NCI-H1694 treated with DMSO at 0.1 percent for 48 hours (cell line): ENCODE measurements at places on chromosomes 2 and 18.
A peak's percentile ranks its signal among the peaks of the same experiment; 100 is the strongest.

DNA sequence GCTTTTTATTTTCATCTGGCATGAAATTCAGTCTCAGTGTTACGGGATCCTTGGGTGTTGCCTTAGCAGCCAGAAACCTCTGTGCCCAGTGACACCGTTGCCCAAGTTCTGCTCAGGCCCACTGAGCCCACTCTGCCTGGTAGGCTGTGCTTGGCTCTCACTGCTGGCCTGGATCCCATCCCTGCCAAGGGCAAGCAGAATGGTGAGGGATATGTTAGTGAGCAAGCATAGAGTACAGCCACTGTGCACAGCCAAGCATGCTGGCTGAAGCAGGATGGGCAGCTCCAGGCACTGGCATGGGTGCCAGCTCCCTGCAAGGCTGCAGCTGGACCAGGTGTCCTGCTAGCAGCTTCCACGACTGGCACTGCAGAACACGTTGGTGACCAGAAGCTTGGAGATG lies 194.7 kb upstream of the TFPI start:
- DNase-seq = no peak

GRCh38 chr18:25313268-25313667 lies 38.7 kb downstream of the ZNF521 start:
- DNase-seq = no peak

DNA sequence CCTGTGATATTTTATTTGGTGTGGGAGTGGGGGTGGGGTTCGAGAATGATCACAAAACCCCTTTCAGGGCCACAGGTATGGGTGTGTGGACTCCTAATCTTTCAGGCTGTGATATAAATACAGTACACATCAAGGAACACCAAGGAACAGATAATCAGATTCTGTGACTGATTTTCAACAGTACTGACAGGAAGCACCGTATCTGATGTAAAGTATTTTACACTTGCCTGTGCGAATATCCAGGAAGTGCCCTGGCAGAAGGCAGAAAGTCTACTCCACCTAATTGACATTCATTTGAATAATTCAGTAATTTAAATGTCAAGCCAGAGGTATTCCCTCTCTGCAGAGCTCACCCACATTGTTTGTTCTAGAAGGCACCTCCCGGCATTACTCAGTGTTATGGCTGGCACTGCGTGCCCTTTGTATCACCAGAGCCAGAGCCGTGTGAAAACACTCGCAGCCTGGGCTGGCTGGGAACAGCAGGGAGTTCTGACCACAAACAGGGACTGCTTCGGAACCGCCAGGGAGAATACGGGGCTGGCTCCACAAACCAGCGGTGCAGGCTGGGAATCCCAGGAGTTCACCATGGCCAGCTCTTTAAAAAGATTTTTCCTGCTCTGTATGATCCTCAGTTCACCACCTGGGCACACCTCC lies 91.8 kb downstream of the ACVR1 start:
- no peak for DNase-seq

GRCh38 chr2:37110306-37111212 lies 26.2 kb downstream of the GPATCH11 start:
- DNase-seq = no peak

DNA sequence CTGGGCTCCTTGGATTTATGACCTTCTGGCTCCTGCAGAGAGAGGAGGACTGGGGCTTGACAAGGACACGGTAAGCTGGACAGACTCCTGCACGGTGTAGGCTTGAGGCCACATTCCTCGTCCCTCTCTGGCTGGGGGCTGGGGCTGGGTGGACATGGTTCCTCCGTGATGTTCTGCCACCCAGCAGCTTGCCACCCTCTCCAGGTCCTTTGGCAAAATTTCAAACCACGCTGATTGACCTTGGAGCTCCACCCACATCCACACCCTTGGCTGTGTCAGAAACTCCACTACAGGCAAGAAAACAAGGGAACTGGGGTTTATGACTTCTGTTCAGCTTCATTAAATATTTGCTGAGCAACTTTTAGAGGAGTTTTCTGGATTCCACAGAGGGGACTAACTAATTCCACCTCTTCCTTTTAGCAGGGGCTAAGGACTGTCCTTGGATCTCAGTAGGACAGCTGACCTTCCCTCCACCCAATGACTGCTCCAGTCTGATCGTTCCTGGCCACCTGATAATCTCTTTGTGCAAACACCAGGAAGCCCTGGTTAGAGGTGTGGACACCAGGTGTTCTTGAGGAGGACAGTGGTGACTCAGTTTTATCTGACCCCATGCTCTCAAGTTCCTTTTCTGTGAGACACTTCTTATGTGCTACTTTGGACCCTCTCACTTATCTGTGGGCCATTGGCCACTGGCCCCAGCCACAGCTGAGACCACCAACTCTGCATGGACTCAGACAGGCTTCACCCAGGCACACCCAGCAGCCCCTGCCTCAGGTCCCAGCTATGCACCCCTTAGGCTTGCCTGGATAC lies 29.3 kb downstream of the GPR55 start:
- DNase-seq = no peak

GRCh38 chr2:167406558-167406957 lies 518.3 kb downstream of the XIRP2 start:
- DNase-seq = no peak

GRCh38 chr18:2948038-2948437 lies 64.9 kb downstream of the LPIN2 start:
- DNase-seq = peak; percentile 38

GRCh38 chr2:239663364-239663924 lies 262.6 kb upstream of the HDAC4 start:
- no peak for DNase-seq

- no peak for DNase-seq
Observed at GRCh38 chr2:36172824-36173223, 182.8 kb upstream of the CRIM1 start.

DNA sequence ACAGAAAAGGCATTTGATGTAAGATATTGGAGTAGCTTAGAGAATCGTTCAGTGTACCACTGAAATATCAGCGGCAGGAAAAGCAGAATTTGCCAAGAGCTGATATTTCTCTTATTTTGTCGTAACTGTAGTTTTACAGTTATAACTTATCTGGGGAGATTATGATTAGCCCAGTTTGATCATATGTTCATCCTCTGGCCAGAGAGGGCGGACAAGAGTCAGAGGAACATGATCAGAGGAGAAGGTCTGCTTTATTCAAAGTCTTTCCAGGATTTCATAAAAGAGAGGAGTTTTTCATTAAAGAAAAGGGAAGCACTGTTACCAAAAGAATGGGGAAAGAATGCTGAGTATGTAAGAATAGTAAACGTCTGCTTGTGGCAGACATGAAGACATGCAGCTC lies 1655.6 kb downstream of the DPP10 start:
- DNase-seq = no peak

DNA sequence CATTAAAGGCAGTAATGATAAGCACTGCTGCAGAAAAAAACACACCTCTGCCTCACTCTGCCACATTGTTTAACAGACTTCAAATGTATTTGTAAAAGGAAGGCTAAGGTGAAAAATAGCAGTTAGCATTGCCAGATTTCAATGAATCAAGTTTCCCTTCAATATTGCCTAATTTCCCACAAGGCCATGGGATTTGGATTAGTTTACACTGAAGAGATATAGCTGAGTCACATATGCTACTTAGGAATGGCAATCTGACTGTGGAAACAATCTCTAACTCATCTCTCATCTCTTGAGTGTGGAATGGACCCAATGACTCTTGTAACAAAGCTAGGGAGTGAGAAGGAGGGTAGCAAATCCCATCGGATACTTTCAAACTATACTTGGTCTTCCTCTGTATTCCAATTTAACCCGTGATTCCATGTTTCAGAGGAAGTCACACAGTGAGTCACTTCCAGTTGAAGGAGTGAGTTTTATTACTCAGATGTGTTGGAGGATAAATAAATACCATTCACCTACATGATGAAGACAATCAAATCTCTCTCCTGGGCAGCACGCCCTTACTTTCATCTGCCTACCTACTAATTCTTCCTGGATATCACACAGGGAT lies 5.1 kb downstream of the B4GALT6 start:
- no peak for DNase-seq

DNA sequence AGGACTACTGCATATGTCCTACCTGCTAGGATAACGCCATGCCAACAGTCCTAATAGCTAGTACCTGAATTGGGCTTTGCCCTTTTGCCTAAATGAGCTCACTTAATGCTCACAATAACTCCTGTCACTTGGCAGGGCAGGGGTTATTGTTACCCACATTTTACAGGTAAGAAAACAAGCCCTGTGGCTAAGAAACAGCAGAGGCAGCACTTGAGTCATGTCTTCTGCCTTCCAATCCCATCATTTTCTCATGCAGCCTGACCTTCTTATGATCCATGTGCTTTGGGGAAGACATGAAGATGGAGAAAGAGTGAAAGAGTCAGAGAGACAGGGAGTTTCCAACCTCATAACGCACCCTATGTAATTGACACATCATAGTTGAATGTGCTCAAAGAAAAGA lies 33.6 kb upstream of the LPIN1 start:
- no peak for DNase-seq

- no peak for DNase-seq
Observed at GRCh38 chr2:55163941-55164390, 68.1 kb downstream of the CLHC1 start.

GRCh38 chr18:37956902-37957301 lies 391.3 kb upstream of the CELF4 start:
- no peak for DNase-seq

GRCh38 chr2:79993144-79993543 lies 311.4 kb downstream of the LRRTM1 start:
- no peak for DNase-seq

- DNase-seq = no peak
Observed at GRCh38 chr18:69840001-69840400, 107.7 kb downstream of the CD226 start.

DNA sequence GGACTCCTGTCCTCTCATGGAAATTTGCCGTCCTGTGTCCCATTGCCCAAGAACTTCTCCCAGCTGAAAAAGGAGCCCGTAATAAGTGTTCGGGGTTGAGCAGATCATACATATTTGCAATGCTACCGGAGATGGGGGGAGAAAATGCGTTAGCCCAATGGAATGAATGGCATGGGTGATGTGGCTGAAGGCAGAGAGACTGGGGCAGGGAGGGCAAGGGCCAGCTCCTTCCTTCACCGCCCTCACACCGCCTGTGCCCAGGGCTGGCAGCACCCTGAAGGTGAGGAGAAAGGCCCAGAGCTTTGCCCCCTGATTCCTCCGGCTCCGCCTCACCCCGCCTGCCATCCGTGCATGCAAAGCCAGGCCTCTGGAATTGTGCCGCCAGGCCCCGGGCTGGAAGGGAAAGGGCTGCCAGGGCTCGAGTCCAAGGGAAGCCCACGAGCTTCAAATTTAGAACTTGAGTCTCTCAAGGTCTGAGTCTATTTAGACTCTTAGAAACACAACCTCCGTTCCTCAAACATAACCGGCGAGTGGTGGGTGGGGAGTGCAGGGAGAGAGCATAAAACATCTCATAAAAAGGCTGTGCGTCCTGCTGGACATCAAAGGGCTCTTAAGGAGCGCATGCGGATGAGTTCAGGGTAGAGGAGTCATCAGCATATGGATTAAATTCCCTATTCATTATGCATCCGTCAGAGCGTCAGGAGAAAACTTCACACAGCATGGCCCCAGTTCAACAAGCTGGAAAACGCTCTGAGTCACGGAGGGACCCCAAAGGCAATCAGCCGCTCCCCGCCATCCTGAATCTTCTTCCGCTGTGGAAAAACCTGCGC lies 121.7 kb upstream of the GLI2 start:
- DNase-seq = no peak

DNA sequence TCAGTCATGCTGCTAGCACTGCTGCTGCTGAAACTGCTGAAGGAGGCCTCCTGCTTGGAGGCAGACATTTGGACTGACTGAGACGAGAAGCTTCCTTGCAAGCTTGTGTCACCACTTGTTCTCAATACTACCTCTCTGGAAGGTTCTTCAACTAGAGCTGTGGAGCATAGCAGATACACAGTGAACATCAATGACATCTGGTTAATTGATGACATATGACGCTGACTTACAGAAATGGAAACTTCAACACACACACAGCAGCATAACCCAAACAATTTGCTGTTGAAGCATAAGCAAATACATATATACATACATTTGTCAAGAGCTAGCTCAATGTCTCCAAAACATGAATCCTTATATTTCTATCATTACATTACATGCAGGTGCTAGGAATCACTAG lies 47.3 kb downstream of the PLEKHA3 start:
- no peak for DNase-seq

- DNase-seq = no peak
Observed at GRCh38 chr2:196041786-196042185, 26.9 kb downstream of the DNAH7 start.

GRCh38 chr2:36409935-36410334 lies 54.4 kb downstream of the CRIM1 start:
- no peak for DNase-seq

- DNase-seq = no peak
Observed at GRCh38 chr2:174683392-174683759, 80.9 kb downstream of the CHRNA1 start.

DNA sequence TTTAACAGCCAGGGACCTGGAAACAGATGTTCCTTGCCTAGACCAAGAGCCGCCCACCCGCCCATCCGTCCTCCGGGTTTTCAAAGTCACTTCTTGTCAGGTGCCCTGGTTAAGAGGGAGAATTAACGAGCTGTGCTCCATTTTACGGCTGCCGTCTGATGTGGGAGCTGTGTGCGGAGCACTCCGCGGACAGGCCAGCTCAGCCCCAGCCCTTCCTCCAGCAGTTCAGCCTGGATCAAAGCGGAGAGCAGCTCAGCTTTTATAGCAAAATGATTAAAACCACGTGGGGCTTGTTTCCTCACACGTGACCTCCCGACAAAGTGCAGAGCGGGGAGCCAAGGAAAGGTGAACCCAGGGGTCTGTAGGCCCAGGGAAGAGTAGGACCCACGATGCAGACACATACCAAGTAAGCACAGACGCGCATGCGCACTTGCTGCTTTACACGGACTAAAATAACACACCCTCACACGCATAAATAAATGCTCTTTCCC lies 46.1 kb upstream of the PKDCC start:
- DNase-seq = no peak

DNA sequence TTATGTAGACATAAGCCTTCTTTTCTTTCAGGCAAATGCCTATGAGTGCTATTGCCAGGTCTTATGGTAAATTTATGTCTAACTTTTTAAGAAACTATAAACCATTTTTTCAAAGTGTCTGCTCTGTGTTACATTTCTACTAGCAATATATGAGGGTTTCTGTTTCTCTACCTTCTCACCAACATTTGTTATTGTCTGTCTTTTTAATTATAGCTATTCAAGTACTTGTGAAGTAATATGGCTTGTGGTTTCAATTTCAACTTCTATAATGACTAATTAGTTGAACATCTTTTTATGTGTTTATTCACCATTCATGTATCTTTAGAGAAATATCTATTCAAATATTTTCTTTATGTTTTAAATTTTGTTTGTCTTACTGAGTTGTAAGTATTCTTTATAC lies 213.1 kb upstream of the MC4R start:
- no peak for DNase-seq

GRCh38 chr2:3280197-3280596 lies 97.4 kb downstream of the EIPR1 start:
- no peak for DNase-seq

GRCh38 chr18:8504880-8505435 lies 104.3 kb upstream of the RAB12 start:
- peak; percentile 21 for DNase-seq
